ENCODE measurements at places on chromosomes 5 and 9.

DNA sequence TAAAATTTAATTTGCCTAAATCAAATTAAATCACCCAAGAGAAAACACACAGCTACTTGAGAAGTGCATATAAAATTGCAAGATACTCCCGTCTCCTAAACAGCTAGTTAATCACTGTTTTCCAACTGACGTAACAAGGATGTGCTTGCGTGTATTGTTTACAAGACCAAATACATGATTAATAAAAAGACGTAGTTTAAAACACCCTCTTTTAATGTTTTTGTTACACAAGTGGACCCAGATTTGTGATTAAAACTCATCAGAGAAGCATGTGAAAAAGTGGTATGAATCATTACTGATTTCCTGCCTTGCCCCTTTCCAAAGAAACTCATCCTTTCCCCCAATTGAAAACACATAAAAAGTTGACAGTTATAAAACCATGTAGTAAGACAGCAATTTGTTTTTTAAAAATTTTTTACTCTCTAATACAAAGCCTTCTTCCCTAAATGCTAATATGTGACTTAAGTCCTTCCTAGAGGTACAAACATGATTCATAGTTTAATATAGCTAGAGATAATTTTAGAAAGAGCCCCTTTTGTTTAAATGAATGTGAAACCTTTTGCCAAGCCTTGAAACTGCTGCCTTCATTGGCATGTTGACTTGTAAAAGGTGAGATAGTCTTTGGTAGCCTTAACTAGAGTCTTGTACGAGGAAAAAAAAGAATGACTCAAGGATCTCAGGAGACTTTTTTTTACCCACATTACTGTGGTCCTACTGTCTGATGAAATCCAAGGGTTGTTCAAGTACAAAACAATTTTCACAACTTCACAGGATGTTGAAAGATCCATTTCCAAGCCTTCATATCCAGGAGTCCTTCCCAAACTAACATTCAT lies 61.4 kb upstream of the FST start:
- no peaks in the 10 kb centered on the region for H3K4me1 ChIP-seq
- DNase-seq: no peak
- no peak overlapping the region for H3K27ac ChIP-seq
- H3K36me3 ChIP-seq: no peaks in the 10 kb centered on the region
- H3K4me3 ChIP-seq: no peak overlapping the region

GRCh38 chr5:14859980-14860379 lies 11.6 kb downstream of the ANKH start:
- no peak overlapping the region for H3K27ac ChIP-seq
- H3K4me1 ChIP-seq: peaks cover 5% of the 10 kb centered on the region
- H3K27me3 ChIP-seq: no peaks in the 10 kb centered on the region
- no peaks in the 10 kb centered on the region for H3K36me3 ChIP-seq

DNA sequence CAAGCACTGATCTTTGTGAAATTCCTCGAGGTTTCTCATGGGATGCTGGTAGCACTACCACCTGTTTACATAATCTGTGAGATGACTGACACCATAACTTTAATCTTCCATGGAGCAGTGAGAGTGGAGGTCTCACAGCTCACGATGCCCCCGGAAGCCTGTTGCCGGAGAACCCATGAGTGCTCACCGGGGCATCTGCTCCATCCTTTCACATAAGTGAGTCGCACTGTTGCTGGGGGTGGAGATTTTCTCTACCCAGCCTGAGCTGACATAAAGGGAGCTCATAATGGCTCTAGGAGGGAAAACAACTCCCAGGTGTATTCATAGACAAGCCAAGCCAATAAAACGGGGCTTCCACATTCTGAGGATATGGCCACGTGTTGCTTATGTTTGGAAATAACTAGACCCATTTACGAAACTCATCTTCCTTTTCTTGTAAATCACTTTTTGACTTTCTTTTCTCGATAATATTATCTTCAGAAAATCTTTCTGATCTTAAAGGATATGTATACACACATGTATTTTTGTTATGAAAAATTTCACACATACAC lies 11.2 kb upstream of the GFPT2 start:
- H3K27ac ChIP-seq: no peak overlapping the region
- no peak for DNase-seq
- no peaks in the 10 kb centered on the region for H3K27me3 ChIP-seq
- H3K36me3 ChIP-seq: no peaks in the 10 kb centered on the region

DNA sequence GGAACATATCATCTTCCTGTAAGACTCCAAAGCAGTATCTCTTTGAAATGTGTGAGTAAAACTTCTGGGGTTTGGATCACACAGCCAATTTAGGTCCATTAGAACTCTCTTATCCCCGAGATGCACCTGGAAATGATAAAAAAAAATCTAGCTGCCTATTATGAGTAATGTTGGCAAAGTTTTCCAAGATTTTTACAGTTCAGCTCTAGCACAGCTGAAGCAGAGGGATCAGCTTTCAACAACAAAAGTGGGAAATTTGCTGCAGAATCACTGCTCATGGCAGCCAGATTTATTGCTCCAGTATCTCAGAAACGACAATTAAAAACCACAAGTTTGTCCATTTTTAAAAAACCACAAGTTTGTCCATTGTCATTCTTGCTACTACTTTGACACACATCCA lies 292.2 kb downstream of the IRX2 start:
- H3K36me3 ChIP-seq: no peaks in the 10 kb centered on the region
- H3K4me3 ChIP-seq: no peak overlapping the region
- no peak overlapping the region for H3K27ac ChIP-seq
- H3K4me1 ChIP-seq: no peaks in the 10 kb centered on the region
- no peak for DNase-seq

DNA sequence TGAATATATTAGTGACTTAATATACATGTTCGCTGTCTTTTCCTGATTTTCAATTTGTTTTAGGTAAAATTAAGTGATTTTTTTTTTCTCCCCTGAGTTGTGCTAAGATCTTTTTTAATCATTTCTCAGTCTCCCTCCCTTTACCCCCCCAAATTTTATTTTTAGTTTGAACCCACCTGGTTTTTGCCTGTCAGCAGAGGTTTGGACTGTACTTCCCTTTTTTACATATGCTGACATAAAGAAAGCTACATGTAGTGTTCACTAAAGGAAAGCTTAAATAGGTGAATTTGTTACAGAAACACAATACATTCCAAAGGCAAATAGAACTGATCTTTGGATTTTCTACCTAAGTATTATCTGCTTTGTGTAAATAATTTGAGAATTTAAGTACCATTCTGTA lies 82.2 kb downstream of the IPO11 start:
- no peak for DNase-seq
- H3K4me1 ChIP-seq: no peaks in the 10 kb centered on the region
- H3K27ac ChIP-seq: no peak overlapping the region
- H3K27me3 ChIP-seq: no peaks in the 10 kb centered on the region
- H3K4me3 ChIP-seq: no peak overlapping the region
- no peaks in the 10 kb centered on the region for H3K36me3 ChIP-seq

- no peak overlapping the region for H3K27ac ChIP-seq
- no peak overlapping the region for H3K4me3 ChIP-seq
- no peaks in the 10 kb centered on the region for H3K27me3 ChIP-seq
- no peak for DNase-seq
- no peaks in the 10 kb centered on the region for H3K4me1 ChIP-seq
Measured at GRCh38 chr9:113177251-113177650, 26.4 kb downstream of the SLC31A2 start.

DNA sequence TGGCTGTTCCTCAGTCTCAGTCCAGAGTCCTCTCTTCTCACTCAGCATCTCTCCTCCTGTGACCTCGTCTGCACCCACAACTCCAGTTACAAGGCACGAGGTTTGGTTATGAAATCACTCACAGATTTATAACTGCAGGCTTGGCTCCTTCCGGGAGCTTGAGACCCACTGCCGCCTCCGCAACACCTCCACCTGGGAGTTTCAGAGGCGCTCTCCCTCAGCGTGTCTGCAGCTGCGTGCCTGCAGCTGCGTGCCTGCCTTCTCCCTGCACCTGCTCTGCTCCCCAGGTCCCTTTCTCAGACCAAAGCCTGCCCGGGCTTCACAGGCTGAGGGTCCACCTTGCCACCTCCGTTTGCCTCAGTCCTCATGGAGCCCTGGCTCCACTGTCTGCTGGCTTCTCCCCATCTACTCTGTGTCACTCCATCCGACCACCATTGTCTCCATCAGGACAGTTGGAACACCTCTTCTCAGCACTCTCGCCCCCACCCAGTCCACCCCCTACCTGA lies 51.5 kb downstream of the HRH2 start:
- no peaks in the 10 kb centered on the region for H3K27me3 ChIP-seq
- no peak for DNase-seq
- H3K4me3 ChIP-seq: no peak overlapping the region

DNA sequence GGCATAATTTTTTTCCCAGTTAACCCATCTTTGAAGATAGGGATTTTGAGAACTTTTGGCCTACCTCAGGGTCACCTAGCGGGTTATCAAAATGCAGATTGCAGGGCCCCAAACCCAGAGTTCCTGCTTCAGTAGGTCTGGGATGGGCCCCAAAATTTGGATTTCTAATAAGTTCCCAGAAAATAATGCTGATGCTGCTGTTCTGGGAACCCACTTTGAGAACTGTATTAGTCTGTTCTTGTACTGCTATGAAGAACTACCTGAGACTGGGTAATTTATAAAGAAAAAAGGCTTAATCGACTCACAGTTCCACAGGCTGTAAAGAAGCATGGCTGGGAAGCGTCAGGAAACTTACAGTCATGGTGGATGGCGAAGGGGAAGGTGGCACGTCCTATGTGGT lies 182.2 kb upstream of the DMRT1 start:
- H3K27me3 ChIP-seq: no peaks in the 10 kb centered on the region
- H3K36me3 ChIP-seq: no peaks in the 10 kb centered on the region
- no peaks in the 10 kb centered on the region for H3K4me1 ChIP-seq
- H3K27ac ChIP-seq: no peak overlapping the region
- no peak for DNase-seq
- H3K4me3 ChIP-seq: no peak overlapping the region

DNA sequence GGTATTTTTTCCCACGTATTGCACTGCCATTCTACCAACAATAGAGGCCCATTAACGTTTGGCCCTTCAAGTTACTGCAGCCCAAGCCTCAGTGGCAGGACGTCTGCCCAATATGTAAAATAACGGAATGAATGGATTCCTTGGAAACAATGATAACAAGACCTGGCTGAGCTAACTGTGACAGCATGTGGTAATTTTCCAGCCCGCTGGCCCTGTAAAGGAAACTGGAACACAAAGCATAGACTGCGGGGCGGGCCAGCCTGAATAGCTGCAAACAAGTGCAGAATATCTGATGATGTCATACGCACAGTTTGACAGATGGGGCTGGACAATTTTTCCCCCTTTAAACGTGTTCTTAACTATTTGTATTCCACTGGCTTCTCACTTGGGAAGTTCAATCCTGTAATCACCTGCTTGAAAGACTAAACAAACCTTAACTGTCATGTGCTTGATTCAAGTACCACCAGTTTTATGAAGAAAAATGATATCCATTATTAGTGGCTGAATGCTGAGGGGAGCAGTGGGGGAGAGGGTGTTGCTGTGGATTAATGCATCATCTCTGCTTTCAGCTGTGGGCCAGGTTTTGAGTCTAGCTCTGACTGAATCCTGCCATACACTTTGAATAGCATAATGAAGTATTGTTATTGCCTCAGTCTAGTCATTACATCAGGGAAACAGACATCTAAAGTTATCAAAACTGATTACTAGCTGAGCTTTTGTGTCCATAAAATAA lies 323.9 kb downstream of the TMEM161B start:
- no peaks in the 10 kb centered on the region for H3K4me1 ChIP-seq
- H3K36me3 ChIP-seq: no peaks in the 10 kb centered on the region
- H3K27me3 ChIP-seq: no peaks in the 10 kb centered on the region
- no peak for DNase-seq

- no peaks in the 10 kb centered on the region for H3K4me1 ChIP-seq
- no peaks in the 10 kb centered on the region for H3K36me3 ChIP-seq
- H3K27ac ChIP-seq: no peak overlapping the region
Measured at GRCh38 chr9:110626101-110626829, 42.3 kb upstream of the MUSK start.

- H3K36me3 ChIP-seq: no peaks in the 10 kb centered on the region
- no peak within 1 kb of the TSS for H3K27ac ChIP-seq
- DNase-seq: no peak
- H3K4me1 ChIP-seq: no peaks in the 10 kb centered on the region
- H3K4me3 ChIP-seq: no peak within 1 kb of the TSS
- H3K27me3 ChIP-seq: no peaks in the 10 kb centered on the region
Measured at GRCh38 chr9:23826120-23826629, at the start of gene ELAVL2. ELAVL2 (minus strand) TSS chr9:23826240; CDS start chr9:23762234, 64,006 bp downstream.

- DNase-seq: no peak
- H3K4me3 ChIP-seq: no peak overlapping the region
- no peaks in the 10 kb centered on the region for H3K27me3 ChIP-seq
- H3K36me3 ChIP-seq: no peaks in the 10 kb centered on the region
- H3K4me1 ChIP-seq: no peaks in the 10 kb centered on the region
- H3K27ac ChIP-seq: no peak overlapping the region
Measured at GRCh38 chr9:36161187-36161586, 8.0 kb upstream of the CCIN start.

DNA sequence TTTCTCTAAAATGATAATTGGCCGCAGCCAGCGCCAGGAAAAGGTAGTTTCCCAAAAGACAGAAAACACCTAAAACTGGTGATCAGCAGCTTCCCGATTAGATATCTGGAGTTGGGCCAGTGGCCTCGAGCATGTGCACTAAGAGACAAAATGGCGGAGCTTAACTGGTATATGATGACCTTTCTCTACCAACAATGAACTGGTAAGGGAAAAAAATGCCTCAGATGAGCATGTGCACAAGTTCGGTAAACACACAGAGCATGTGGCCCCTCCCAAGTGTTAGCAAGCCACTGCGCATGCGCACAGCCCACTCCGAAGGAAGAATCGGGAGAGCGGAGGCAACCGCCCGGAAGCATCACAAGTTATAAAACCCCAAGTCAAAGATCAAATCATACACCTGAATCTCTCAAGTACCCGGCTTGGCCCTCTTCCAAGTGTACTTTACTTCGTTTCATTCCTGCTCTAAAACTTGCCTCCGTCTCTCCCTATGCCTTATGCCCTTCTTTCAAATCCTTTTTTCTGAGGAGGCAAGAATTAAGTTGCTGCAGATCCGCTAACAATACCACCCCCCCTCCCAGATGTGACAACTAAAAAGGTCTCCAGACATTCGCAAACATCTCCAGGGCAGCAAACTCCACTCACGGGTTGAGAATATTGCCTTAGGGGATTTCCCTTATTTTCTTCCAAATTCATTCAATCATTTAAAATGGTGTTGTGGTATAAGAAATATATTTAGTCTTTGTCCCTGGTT lies 15.0 kb upstream of the PTBP3 start:
- peak overlapping the region; percentile 19 for H3K4me3 ChIP-seq
- H3K27me3 ChIP-seq: no peaks in the 10 kb centered on the region
- peak; percentile 59 for DNase-seq

- DNase-seq: no peak
- H3K4me3 ChIP-seq: no peak overlapping the region
- H3K36me3 ChIP-seq: no peaks in the 10 kb centered on the region
- no peaks in the 10 kb centered on the region for H3K27me3 ChIP-seq
- H3K27ac ChIP-seq: no peak overlapping the region
- H3K4me1 ChIP-seq: no peaks in the 10 kb centered on the region
Measured at GRCh38 chr5:75993643-75994520, 89.3 kb upstream of the SV2C start.

GRCh38 chr9:89553451-89554010 lies 51.3 kb upstream of the GADD45G start:
- no peaks in the 10 kb centered on the region for H3K27me3 ChIP-seq
- no peaks in the 10 kb centered on the region for H3K36me3 ChIP-seq
- DNase-seq: no peak
- H3K4me1 ChIP-seq: peaks cover 25% of the 10 kb centered on the region

GRCh38 chr9:124869986-124870560 lies 8.1 kb downstream of the ARPC5L start:
- peaks cover 55% of the 10 kb centered on the region for H3K4me1 ChIP-seq
- H3K4me3 ChIP-seq: peak overlapping the region; percentile 76
- H3K27me3 ChIP-seq: no peaks in the 10 kb centered on the region
- H3K36me3 ChIP-seq: peaks cover 19% of the 10 kb centered on the region

GRCh38 chr5:157761690-157762621 lies 18.4 kb downstream of the LSM11 start:
- no peaks in the 10 kb centered on the region for H3K27me3 ChIP-seq
- H3K27ac ChIP-seq: no peak overlapping the region
- no peaks in the 10 kb centered on the region for H3K36me3 ChIP-seq
- peak; percentile 24 for DNase-seq
